Kidney (tissue), 22 donors: ENCODE measurements at places on chromosomes 7 and 10. TPM values are rescaled to one million over a fixed set of nuclear protein-coding genes. Genes with fewer than 3 reads are reported as not detected.

The HABP2 gene
- total RNA-seq = 25.6 TPM

The CCL24 gene
- not detected for total RNA-seq

The STAMBPL1 gene
- 6.9 TPM for total RNA-seq

The LIPN gene
- total RNA-seq = 0.41 TPM

The PLA2G12B gene
- total RNA-seq = 0.66 TPM

The LIPJ gene
- total RNA-seq = not detected

The CTNNA3 gene
- total RNA-seq = 0.72 TPM
